Sciatic nerve (tissue), 2 donors: ENCODE measurements at places on chromosomes 1 and 21. TPM values are rescaled to one million over a fixed set of nuclear protein-coding genes. Genes with fewer than 3 reads are reported as not detected.

Gene MROH7
- 8.1 TPM for total RNA-seq

DNA sequence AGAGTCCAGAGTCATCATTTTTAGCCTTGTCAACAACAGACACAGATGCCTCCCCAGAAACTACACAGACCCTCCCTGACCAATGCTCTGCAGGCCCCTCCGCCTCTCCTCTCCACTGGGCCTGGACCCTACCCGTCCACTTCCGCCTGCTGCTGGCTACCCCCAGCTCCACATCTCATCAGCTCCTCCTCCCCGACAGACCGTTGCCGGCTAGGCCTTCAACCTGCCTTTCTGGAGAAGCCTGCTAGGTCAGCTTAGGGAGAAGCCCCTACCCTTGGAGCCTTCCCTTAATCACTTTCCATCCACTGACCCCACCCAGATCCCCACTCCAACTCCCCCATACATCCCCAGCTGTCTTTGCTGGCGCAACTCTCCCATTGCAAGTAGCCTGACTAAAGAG is 1.4 kb downstream of the TRIM17 start:
- DNase-seq = no peak

GRCh38 chr1:184672013-184672726 is 82.5 kb downstream of the EDEM3 start:
- no peak for DNase-seq

Gene ANXA9
- total RNA-seq = 5.6 TPM

GRCh38 chr1:195898924-195899323 is 709.3 kb downstream of the KCNT2 start:
- DNase-seq = no peak

GRCh38 chr1:205480349-205480985 is 24.0 kb upstream of the CDK18 start:
- no peak for DNase-seq

- DNase-seq = no peak
Measured at GRCh38 chr1:231625975-231626534, 535 bp upstream of the DISC1 start.

Gene MFAP2
- total RNA-seq = 17.3 TPM

GRCh38 chr1:185936641-185937040 is 202.4 kb downstream of the HMCN1 start:
- no peak for DNase-seq

DNA sequence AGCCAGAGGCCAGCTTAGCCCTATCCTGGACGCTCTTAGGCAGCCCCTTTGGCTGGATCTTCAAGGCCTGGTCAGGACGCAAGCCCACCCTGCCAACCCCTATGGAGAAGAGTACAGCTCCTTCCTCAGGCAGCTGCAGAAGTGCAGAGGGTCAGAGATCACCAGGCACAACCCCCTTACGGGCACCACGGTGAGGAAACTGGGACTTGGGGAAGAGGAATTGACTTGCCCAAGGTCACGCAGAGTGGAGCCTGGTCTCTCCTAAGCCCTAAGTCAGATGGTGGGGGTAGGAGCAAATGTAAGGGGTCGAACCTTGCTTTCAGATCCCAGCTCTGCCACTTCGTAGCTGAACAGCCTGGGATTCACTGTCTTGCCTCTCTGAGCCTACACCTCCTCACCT is 3.7 kb downstream of the E2F2 start:
- DNase-seq = no peak

DNA sequence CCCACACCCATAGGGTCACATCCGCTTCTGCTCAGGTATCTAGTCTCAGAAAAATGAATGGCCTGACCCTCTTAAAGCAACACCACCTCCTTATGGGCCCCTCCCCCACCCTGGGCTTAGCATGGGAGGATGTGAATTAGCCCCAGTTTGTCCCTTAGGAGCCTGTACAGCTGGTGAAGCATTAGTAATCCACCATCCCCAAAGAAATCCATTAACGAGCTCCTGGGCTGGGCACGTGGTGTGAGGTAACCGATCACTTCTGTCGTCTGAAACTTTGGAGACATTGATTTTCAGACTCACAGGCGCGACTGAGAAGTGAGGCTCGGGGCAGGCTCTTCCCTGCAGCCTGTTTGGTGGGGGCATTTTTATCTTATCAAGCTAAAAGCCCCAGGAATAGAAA is 10.5 kb downstream of the RASSF5 start:
- DNase-seq = no peak

Gene CHRM3
- 1.4 TPM for total RNA-seq

Gene PIAS3
- total RNA-seq = 44.5 TPM

GRCh38 chr21:29172282-29172681 is 41.8 kb downstream of the MAP3K7CL start:
- DNase-seq = no peak

- DNase-seq = no peak
Measured at GRCh38 chr1:77850082-77850481, 38.3 kb upstream of the NEXN start.

DNA sequence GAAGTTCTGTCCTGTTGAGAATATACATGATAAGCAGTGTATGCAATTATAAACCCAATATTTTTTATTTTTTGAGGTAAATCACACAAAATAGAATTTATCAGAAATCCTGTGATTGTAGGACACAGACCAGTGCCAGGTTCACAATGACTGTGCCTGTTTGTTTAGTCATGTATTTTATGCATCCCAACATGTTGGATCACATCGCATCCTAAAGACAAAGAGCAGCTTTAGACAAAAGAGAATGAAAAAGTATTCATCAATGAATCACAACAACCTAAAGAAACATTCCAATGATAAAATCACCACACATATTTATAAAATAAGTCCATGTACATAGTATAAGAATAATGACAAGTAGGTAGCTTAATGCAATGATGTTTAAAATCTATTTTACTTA is 53.2 kb upstream of the LRRC8D start:
- DNase-seq = no peak

Gene ARMH1
- total RNA-seq = 3.9 TPM
